ENCODE measurements at places on chromosomes 3 and 15.

GRCh38 chr3:12983319-12983718 is 89.9 kb downstream of the IQSEC1 start:
- DNase-seq, result no peak

DNA sequence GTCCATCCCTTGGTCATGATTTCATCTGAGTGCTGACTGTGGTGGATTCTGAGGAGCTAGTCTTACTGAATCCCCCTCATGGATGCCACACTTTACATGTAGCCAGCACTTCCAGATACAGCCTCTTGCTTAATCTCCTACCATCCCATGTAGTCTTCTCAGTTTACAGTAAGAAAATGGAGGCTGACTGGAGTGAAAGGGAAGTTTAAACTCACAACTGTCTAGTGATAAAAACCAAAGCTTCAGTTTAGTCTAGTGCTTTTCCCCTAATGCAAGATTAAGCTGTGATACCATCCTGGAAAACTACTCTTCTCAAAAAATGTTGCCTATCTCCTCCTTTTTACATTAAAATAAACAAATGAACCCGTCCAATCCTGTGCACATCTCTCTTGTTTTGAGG is 146.8 kb upstream of the HES1 start:
- DNase-seq, result no peak

DNA sequence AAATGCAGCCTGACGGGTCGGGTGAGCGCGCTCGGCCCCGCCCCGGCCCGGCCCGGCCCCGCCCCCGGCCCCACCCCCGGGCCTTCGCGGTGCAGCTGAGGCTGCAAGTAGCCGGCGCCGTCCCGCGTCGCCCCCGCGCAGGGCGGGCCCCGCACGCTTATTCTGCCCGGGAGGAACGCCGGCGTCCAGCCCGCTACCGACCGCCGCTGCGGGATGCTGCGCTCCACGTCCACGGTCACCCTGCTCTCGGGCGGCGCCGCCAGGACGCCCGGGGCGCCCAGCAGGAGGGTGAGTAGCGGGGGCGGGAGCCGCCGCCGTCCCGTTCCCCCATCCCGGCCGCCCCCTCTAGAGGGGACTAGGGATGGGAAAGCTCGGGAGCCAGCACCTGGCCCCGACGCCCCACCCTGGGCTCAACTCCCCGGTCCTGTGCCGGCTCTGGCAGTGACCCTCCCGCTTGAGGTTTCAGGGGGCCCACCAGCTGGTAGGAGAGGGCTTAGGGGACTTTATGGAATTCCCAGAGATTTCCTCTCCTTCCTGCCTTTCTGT is at the start of gene MYZAP:
MYZAP (plus strand) TSS at position 83 of the 546 bp plus-strand sequence; CDS start at position 214, 131 bp downstream.
- peak; percentile 44 for DNase-seq

DNA sequence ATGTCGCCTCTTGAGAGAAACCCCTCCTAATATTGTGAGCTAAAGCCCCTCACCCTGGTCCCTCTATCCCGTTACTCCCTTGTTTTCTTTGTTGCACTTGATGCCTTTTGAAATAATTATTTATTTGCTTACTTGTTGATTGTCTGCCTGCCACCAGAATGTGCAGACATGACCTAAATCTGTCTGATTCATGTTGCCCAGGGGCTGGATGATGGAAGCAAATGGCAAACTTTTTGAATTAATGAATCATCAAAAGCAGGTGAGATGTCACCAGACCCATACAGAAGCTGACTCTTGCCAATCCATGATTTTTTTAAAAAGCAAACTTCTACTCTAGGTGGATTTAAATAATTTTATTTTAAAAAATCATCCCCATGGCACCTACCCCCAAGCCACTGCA is 49.3 kb downstream of the GRIP2 start:
- no peak for DNase-seq

GRCh38 chr3:127673191-127674100 is 694 bp downstream of the ABTB1 start:
- DNase-seq, result peak; percentile 62

DNA sequence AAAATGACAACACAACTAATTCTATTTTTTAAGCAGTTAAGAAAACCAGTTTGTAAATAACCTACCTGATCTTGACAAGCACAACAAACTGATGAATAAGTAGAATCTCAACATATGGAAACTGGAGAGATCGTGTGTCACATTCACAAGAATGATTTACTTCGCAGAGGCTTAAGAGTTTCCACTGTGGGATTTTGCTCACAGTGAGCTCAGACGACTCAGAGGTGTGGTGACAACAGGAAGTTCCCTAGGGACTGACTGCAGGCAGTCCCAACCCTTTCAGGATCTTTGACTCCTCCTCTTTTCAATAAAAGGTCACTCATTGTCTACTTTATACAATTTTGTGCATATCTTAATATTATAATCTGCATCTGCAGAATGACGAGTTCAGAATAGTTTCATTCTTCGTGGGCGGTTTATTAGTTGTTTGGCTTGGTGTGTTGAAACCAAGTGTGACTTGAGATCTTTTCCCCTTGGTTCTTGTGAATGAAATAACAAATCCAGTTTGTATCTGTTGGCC is at the start of gene LIPH:
LIPH (minus strand) TSS at position 231 of the 520 bp plus-strand sequence; CDS start at position 114, 117 bp downstream.
- DNase-seq, result no peak

DNA sequence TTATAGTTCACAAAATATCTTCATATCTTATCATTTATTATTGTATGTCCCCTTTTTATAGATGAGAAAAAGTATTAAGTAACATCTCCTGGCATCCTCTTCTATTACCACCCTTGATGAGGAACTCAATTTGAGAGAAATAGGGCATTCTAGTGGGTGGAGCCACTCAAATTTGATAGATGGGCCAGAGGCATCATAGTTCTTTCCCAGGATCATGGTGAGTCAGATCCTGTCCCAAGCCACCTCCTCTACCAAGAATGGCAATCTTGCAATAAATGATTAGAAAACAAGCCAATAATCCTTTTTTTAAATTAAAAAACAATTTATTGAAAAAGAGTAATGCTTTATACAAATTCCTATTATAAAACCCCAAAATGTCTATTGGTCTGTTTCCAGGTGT is 16.8 kb downstream of the CLDN1 start:
- DNase-seq, result no peak

- no peak for DNase-seq
Observed at GRCh38 chr3:64048631-64049061, 25.4 kb upstream of the PSMD6 start.

DNA sequence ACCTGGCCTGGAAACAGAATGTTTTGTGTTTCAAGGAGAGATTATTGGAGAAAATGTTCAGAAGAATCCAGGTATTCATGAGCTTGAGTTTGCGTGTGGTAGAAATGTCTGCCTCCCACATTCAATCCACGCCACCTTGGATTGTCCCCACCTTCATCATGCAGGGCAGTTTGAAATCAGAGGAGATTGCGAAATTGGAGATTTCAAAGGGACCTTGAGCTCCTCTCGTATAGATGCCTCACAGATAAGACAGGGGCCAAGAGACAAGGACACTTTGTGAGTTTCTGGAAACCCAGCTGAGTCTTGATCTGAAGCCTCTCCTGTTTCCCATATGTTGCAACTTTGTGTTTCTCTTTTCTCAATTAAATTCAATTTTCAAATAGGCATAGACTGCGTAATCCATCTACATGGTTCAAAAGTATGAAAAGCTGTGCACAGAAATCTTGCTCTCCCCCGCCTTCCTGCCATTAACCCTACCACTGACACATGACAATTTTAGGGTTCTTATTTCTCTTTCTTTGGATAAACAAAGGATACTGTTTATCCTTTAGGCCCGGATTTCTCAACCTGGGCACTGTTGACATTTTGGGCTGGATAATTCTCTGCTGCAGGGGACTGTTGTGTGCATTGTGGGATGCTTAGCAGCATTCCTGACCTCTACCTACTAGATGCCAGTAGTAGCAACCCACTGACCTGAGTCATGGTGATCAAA is 53.8 kb downstream of the CMTM8 start:
- no peak for DNase-seq

DNA sequence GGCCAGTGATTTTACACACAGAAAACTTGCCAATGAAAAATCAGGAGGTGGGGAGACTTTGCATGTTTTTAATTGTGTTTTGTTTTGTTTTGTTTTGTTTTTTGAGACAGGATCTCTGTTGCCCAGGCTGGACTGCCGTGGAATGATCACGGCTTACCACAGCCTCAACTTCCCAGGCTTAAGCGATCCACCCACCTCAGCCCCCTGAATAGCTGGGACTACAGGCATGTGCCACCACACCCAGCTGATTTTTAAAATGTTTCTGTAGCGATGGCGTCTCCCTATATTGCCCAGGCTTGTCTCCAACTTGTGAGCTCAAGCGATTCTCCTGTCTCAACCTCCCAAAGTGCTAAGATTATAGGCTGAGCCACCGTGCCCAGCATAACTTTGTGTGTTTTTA is 46.0 kb downstream of the MEIS2 start:
- DNase-seq, result no peak

DNA sequence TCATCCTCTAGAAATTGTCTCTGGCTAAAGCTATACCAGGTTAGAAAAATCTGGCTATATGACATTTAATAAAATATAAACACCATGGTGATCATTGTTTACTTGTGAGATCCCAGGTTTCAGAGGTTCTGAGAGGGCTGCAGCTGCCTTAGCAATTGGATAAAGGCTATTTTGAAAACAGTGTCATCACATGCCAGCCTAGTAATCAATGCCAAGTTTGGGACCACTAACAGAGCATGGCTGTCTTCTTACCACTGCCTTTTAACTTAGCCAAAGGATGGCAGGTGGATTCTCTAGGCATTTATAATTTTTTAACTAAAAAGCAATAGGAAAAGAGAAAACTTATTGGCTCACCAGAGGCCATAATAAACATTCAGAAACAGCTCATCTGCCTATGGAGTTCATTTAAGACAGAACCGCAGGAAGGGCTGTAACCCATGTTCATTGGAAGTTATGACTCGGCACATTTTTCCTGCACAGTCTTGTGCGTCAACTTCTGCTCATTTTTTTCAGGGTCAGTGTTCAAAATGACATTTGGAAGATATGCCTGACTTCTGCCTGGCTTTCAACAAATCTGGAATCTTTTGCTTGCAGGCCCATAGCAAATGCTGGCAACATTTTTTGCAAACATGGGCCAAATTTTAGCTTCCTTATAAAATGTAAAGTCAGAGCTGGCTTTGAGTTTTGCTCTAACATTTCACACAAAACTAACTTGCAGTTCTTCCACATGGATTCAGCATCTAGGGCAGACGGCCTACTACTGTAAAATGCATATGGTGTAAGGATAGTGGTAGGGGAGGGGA is 476.0 kb upstream of the TBL1XR1 start:
- DNase-seq, result no peak

DNA sequence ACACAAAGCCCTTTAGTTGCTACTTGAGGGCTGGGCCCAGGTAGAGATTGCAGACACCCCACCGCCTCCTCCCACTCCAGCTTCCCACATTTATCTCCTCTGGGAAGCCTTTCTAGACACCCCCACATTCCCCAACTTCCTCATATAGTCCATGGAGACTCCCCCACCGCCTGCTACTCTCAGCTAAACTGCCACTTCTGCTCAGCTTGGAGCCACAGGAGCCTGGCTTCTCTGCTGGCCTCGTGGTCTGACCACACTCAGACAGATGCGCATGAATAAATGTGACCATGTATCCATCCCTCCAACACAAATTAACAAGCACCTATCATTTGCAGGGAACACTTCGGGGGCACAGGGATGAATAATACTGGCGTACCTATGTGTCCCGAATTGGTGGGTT is 10.5 kb upstream of the ACSBG1 start:
- DNase-seq, result no peak

- peak; percentile 46 for DNase-seq
Observed at GRCh38 chr3:31567036-31567435, 34.3 kb downstream of the STT3B start.

DNA sequence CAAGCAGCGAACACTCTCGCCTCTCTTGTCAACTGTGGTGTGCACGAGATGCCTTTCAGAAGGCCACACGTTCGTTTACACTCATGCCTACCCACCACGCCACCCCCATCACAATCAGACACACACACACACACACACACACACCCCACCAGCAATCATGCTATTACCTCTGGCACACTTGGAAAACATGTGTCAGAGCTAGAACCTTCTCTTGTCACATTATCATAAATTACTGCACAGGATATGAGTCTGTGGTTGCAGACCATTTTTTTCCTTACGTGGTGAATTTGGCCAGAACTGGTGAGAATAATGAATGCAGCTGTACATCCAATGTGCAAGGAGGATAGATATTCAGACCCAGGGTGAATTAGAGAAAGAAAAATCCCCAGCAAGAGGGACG is 52.4 kb downstream of the TRIM69 start:
- DNase-seq, result peak; percentile 17

- DNase-seq, result no peak
Observed at GRCh38 chr15:68175526-68175925, 29.6 kb downstream of the CALML4 start.

- no peak for DNase-seq
Observed at GRCh38 chr15:100824211-100824610, 55.4 kb upstream of the ALDH1A3 start.

GRCh38 chr3:196117809-196118208 is 35.9 kb upstream of the TFRC start:
- no peak for DNase-seq

GRCh38 chr3:72447059-72447946 is 400.9 kb downstream of the SHQ1 start:
- DNase-seq, result peak; percentile 94

DNA sequence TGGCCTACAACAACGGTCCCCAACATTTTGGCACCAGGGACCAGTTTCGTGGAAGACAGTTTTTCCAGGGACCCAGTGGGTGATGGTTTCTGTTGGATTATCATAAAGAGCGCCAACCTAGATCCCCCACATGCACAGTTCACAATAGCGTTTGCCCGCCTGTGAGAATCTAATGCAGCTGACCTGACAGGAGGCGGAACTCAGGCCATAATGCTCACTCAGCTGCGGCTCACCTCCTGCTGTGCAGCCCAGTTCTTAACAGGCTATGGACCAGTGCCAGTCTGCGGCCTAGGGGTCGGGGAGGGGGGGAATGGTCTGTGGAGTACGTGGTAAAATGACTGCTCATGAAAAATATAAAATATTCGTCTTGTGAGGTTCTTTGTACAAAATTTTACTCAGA is 518.5 kb upstream of the CADM2 start:
- DNase-seq, result no peak

- DNase-seq, result peak; percentile 84
Observed at GRCh38 chr15:78000091-78000926, 77.2 kb downstream of the TBC1D2B start.

GRCh38 chr15:95948411-95948810 is 382.1 kb upstream of the NR2F2 start:
- no peak for DNase-seq

DNA sequence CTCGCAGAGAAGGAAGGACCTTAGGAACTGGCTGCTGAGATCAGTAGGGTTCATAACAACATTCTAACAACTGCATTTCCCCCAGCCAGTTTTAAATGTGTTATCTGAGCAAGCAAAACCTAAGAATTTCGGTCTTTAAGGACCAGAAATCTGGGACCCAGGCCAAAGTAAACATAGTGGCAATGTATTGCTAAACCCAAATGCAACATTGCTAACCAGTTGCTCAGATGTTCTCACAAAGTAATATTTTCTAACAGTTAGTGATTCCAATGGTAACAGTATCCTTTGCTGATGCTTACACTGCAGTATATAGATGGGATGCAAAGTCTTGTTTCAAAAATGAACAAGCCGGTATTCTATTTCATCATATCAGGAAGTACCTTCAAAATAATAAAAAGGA is 254.3 kb downstream of the RYR3 start:
- no peak for DNase-seq

Data from CD4-positive, alpha-beta T cell treated with Interleukin-21 for 1 hour (primary cell).